ENCODE measurements at places on chromosomes 6 and 20.

DNA sequence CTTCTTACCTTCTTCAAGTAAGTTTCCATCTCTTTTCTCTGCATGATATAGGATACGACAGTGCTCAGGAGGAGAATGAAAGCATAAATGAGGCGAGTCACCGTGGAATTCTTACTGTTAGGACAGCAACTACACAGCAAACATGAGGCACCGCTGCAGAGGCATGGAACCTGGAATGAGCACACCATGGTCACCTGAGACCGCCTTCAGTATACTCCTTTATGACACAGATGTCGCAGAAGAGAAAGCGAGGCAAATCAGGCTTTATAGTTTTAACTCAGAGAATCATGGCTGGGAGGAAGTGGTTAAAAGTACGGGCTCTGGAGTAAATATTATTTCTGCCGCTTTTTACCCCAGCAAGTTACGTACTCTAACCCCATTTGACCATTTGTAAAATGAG is 8.0 kb downstream of the SERINC3 start:
- DNase-seq = no peak

GRCh38 chr6:3081960-3082359 is 13.7 kb downstream of the RIPK1 start:
- no peak for DNase-seq

DNA sequence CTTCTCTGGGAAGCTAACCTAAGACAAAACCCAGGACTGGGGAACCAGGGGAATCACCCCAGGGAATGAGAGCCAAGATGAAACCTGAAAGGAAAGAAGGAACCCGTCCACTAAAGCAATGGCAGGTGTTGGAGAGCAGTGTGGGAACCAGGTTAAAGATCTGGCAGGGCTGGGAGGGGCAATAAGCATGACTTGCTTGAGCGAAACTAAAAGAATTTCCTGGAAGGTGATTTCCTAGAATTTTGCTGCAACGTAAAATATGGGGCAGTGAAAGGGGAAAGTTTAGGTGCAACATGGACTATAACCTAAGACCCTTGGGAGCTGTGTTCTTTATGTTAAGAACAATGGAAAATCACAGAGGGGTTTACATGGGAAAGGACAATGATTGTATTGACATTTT is 126.2 kb upstream of the SSTR4 start:
- DNase-seq = no peak

DNA sequence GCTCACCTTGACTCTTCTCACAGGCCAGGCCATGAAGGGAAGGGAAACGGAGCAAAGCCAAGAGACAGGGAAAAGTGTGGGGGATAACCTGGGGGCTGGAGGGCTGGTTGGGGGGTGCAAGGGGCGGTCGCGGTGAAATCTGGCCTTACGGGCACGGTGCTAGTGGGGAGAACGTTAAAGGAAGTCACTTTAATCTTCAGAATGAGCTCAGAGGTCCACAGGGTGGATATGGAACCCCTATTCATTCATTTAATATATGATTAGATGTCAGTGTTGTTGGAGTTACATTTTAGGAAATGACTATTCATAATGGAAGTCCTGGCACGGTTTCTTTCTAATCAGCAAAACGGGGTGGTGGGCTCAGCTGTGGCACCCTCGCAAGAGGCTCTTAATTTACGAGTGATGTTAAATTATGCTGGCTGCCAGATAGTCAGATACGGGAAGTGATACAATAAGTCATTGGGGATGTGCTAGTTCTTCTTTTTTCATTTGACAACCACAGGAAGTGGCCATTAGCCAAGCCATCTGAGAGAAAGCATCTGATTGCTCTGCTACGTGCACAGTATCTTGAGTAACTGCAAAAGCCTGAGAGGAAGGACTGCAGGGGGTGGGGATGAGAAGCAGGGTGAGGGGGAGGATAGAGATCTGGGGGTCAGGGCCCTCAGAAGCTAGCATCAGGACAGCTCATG is 253.0 kb downstream of the QKI start:
- DNase-seq = peak; percentile 10

DNA sequence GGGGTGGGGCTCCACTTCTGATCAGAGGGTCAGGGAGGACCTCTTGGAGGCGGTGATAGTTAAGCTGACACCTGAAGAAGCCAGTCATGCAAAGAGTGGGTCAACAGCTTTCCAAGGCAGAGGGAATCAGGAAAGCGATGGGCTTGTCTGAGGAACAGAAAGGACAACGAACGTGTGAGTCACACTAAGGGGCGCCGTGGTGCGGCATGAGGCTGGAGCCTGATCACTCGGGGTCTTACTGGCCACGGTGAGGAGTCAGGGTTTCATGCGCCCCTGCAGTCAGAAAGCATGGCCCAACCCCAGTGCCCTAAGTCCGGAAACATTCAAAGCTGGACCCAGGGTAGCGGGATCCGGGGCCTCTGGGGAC is 50.6 kb upstream of the SLC32A1 start:
- peak; percentile 7 for DNase-seq

GRCh38 chr6:135209803-135210202 is 28.7 kb downstream of the MYB start:
- no peak for DNase-seq

DNA sequence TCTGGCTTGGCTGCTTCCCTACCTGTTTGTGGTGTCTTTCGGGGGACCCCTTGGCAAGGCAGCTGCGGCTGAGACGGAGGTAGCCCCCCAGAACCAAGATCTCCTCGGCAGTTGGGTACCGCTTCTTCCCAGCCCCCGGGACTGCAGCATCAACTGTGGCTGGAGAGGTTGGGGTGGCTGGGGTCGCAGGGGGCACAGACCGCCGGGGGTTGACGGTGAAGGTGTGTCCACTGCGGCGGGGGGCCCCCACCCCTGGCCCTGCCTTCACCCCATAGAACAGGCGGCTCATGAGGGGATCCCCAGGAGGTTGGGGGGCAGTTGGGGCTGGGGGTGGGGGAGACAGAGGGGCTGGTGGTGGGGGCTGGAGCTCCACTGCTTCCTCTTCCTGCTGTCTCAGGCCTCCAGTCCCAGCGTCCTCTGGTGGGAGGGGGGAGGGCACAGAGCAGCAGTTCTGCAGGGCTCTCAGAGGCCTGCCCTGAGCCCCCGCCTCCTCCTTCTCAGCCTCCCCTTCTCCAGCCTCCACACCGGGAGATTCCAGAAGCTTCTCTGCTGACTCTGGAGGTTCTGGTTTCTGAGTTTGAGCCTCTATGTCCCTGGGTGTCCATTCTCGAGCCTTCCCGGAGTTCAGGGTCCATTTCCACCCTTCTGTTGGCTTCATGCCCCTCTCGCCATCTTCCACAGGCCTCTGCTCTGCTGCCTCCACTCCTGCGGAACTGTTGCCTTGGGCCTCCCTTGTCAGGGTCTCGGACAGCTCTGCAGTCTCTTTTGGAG is 1.9 kb downstream of the PPP1R18 start:
- DNase-seq = peak; percentile 63

- DNase-seq = no peak
Measured at GRCh38 chr6:25263657-25264056, 15.5 kb upstream of the CARMIL1 start.

DNA sequence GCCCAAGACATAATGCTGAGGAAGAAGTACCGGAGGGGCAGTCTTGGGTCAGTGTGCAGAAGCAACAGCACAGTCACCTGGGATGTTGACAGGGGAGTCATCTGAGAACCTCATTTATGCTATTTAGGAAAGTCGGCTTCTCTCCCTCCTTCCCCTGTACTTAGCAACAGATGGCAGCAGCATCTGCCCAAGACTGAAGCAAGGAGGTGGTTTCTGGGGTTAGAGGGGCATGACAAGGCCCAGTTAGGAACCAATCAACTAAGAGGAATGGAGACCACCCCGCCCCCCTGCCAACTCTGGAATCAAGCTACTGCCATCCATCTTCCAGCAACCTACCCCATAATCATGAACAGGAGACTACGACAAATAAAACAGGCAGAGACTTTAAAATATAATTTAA is 21.7 kb downstream of the RIPK1 start:
- no peak for DNase-seq

DNA sequence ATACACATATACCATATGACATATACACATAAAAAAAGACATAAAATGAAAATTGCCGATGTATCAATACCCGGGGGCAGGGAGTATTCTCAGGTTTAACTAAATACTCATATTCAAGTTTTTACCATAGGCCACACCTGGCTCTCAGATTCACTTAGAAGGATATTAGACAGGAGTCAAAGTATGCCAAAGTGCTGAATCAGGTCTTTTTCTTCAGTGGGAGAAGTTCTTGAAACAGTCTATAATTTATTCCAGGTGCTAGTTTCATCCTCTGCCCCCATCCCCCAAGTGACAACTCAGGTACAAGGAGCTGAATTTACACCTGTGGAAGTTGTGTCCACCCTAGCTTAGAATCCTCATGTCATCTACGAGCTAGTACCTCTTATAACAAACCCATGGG is 8.5 kb upstream of the HLA-DRA start:
- DNase-seq = no peak

DNA sequence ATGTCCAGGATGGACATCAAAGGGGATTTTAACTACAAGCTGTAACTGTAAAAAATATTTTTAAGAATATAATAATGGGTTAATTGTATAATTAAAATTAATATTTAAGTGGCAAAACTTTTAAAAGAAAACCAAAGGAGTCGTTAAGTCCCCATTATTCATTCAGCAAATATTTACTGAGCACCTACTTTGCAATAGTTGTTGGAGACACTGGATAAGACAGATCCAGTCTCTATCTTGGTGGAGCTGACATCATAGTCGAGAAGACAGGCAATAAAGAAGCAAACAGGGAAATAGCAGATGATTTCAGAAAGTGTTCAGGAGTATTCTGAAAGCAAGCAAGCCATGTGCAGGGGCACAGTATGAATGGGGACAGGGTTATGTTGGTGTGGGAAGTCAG is 137.0 kb downstream of the CEBPB start:
- no peak for DNase-seq

- no peak for DNase-seq
Measured at GRCh38 chr6:54142889-54143519, 31.8 kb downstream of the MLIP start.

GRCh38 chr6:39432330-39433025 is 110.0 kb upstream of the KCNK16 start:
- DNase-seq = no peak

GRCh38 chr6:73696966-73697655 is 1.1 kb downstream of the CD109 start:
- DNase-seq = no peak

DNA sequence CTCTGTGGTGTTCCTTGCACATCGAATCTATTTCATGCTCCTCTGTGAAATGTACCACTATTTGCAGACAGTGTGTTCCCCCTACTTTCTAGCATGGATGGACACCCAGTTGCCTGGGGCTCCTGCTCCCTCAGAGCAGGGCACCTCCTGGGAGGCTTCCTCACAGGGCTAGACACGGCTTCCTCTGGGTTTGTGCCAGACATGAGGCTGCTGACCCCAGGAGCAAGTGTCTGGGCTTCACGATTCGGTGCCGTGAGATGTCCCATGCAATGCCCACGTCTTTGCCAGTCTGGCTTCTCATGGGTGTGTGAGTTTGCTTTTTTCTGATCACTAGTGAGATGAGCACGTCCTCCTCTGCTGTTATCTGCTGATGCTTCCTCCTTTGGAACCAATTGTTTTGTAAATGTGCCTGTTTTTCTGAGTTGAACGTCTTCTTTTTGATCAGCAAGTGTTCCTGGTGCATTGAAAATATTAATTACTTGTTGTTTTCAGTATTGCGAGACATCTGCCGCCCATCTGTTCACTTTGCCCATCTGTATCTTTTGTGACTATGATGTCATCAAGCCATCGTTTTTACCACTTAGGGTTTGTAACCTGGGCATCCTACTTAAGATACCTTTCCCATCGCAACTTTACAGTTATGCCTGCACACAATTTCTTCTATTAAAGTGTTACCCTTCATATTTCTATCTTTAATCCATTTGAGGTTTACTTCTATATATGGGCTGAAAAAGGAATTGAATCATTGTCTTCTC is 92.0 kb downstream of the TTLL2 start:
- no peak for DNase-seq

- DNase-seq = no peak
Measured at GRCh38 chr6:46186583-46186982, 15.8 kb upstream of the ENPP5 start.

Data from activated naive CD8-positive, alpha-beta T cell treated with anti-CD3 and anti-CD28 coated beads, Interleukin-2, amount 50 U/mL, for 24 hours (primary cell).